ENCODE measurements at places on chromosomes 7 and 10.

DNA sequence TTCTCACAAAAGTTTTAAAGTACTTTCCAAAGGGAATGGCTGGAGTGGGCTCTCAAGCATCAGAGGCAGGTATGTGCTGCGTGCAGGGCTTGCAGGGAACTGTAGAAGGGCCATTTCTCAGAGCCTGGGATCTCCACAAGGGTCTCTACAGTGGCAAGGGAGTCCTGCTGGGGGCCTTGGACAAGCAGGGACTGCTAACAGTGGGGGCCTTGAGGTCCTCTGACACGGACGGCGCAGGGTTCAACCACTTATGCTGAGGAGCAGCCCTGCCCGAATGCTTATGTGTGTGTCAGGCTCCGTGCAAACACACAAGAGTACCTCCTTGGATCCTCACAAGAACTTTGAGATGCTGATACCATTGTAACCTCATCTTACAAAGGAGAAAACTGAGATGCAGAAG is 342.1 kb upstream of the COBL start:
- H3K4me3 ChIP-seq, result no peak overlapping the region
- DNase-seq, result no peak
- no peaks in the 10 kb centered on the region for H3K4me1 ChIP-seq
- H3K36me3 ChIP-seq, result no peaks in the 10 kb centered on the region
- no peak overlapping the region for H3K27ac ChIP-seq

DNA sequence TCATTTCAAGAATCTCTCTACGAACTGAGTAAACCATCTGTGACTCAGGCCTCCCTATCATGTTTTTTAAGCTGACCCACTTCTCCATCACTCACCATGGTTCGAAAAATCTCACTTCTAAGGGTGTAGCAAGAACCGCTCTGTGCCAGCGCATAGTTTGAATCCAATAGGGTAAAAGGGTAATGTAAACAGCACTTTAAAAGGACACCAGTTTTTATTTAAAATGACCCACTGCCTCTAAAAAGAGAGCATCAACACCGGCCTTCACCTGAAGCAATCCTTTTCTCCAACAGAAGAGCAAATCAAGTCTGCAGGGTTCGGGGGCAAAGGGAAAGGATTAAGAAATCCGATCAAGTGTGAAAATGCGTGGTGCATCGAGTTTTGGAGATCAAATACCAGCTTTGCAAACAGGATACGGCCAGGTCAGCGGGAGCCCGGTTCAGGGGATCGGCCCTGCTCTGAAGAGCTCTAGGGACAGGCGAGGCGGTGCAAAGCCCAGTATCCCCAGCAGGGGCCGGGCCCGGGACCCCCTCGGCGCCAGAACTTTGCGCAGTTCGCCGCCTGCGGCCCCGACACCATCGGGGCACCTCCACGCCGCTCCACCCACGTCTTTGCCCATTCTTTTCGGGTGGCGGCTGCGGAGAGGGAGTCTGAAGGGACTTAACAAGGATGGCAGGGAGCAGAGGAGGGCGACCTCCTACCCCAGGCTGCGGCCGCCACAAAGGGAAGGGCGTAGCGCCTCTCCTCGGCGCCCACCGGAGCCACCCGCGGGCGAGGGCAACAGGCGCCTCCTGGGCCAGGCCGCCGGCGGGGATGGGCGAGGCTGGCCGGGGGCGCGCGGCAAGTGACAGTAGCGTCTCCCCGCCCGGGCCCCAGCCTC is 842 bp downstream of the NMT2 start:
- peak; percentile 74 for DNase-seq
- H3K27ac ChIP-seq, result peak overlapping the region; percentile 76
- H3K4me1 ChIP-seq, result peaks cover 16% of the 10 kb centered on the region
- H3K27me3 ChIP-seq, result no peaks in the 10 kb centered on the region
- no peaks in the 10 kb centered on the region for H3K36me3 ChIP-seq

DNA sequence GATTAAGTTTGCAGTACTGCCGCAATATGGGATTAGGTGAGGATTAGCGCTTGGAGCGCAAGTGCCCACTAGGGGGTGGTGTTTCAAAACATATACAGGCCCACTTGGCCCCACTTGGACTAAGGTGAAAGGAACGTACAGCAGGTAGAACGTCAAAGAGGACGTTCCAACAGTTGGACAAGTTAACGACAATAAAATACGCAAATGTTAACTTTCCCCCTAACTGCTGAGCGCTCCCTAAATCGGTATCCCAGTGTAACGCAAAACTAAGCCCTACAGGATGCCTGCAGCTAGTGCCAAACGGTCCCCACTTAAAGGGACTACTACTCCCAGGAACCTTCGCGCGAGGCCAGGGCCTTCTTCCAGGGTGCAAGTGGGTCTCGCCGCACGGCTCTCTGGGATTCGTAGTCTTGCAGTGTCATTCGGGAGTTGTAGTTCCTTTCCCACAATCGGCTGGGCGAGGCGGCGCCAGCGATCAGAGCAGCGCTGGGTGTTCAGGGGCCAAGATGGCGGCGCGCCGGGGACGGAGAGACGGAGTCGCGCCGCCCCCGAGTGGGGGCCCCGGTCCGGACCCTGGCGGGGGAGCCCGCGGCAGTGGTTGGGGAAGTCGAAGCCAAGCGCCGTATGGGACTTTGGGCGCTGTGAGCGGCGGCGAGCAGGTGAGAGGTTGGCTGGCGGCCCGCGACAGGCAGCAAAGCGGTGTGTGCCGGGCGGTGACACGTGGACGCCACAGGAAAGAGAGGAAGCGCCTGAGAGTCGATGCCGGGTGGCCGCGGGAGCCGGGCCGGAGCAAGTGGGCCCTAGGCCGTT is at the start of gene PPRC1:
Gene PPRC1 (plus strand): TSS at position 478 of the 810 bp plus-strand sequence. CDS start 29 bp downstream, at position 507.
- H3K27ac ChIP-seq, result peak within 1 kb of the TSS; percentile 89
- H3K27me3 ChIP-seq, result no peaks in the 10 kb centered on the region
- H3K4me1 ChIP-seq, result peaks cover 25% of the 10 kb centered on the region
- DNase-seq, result peak; percentile 100
- peak within 1 kb of the TSS; percentile 92 for H3K4me3 ChIP-seq

DNA sequence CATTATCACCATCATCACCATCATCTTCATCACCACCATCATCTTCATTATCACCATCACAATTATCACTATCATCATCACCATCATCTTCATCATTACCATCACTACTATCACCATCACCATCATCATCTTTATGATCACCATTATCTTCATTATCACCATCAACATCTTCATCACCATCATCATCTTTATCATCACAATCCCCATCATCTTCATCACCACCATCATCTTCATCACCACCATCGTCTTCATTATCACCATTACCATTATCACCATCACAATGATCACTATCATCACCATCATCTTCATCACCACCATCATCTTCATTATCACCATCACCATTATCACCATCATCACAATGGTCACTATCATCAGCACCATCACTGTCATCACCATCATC is 621.1 kb downstream of the PTPRN2 start:
- H3K27me3 ChIP-seq, result no peaks in the 10 kb centered on the region
- no peak overlapping the region for H3K4me3 ChIP-seq
- no peak for DNase-seq
- H3K27ac ChIP-seq, result no peak overlapping the region
- no peaks in the 10 kb centered on the region for H3K36me3 ChIP-seq

DNA sequence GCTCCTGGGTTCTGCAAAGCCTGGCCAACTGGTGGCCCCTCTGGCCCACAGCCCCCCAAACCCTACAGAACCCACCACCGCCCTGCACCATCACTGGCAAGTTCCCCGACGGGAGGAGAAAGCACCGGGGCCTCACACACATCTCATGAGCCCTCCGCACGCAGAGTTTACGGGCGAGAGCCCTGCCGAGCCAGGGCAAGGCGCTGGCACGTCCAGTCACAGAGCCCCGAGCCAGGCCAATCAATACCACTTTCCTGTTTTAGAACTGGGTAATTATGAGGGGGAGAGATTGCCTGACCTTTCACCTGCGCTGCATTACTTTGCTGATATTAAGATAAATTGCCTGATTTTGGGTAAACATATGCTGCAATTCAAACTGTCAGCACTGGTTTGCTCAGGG is 113.3 kb downstream of the EBF3 start:
- no peaks in the 10 kb centered on the region for H3K27me3 ChIP-seq
- no peaks in the 10 kb centered on the region for H3K36me3 ChIP-seq
- no peak overlapping the region for H3K27ac ChIP-seq
- H3K4me3 ChIP-seq, result no peak overlapping the region
- H3K4me1 ChIP-seq, result no peaks in the 10 kb centered on the region
- no peak for DNase-seq

DNA sequence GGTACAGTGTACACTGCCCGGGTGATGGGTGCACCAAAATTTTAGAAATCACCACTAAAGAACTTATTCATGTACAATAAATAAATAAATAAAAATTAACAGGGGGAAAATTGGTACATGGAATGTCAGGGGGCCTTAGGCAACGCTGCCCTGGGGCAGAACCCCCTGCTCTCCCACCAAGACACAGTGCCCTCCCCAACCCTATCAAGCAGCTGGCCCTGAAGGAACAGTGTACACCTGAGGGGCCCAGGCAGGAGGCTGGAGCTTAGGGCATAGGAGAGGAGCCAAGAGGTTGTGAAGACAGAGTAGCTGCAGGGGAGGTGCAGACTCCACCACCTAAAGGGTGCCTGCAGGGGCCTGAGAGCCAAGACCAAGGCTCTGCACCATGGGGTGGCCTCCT is 128.8 kb downstream of the BMS1 start:
- H3K4me3 ChIP-seq, result no peak overlapping the region
- H3K36me3 ChIP-seq, result no peaks in the 10 kb centered on the region
- H3K27ac ChIP-seq, result no peak overlapping the region
- no peaks in the 10 kb centered on the region for H3K27me3 ChIP-seq
- no peak for DNase-seq
- no peaks in the 10 kb centered on the region for H3K4me1 ChIP-seq

GRCh38 chr7:49520951-49521350 is 252.5 kb upstream of the VWC2 start:
- H3K4me3 ChIP-seq, result no peak overlapping the region
- no peaks in the 10 kb centered on the region for H3K36me3 ChIP-seq
- no peaks in the 10 kb centered on the region for H3K4me1 ChIP-seq
- H3K27ac ChIP-seq, result no peak overlapping the region
- no peak for DNase-seq

GRCh38 chr7:30159698-30160143 is 24.9 kb downstream of the MTURN start:
- H3K4me3 ChIP-seq, result no peak overlapping the region
- H3K27ac ChIP-seq, result no peak overlapping the region
- DNase-seq, result peak; percentile 62
- no peaks in the 10 kb centered on the region for H3K36me3 ChIP-seq

GRCh38 chr10:132727411-132727810 is 58.5 kb downstream of the NKX6-2 start:
- H3K36me3 ChIP-seq, result no peaks in the 10 kb centered on the region
- no peak for DNase-seq
- H3K4me3 ChIP-seq, result no peak overlapping the region
- H3K27me3 ChIP-seq, result no peaks in the 10 kb centered on the region

DNA sequence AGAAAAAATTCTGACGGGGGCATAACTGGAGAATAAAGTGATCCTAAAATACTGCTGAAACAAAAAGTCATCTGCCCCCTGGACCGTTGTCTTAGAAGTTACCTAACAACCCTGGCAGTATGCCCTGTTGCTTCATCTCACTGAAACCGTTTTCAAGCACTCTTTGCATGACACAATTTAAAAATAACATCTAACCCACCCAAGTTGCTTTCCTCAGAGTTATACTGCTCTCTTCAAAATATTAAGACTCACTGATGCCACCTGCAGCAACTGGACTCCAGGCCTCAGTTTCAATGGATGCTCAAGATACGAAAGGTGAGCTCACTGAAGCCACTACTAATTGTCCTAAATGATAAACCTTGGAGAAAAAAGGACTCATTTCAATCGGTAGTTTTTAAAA is 57.4 kb downstream of the CDK6 start:
- H3K4me1 ChIP-seq, result peaks cover 12% of the 10 kb centered on the region
- DNase-seq, result peak; percentile 89
- H3K27me3 ChIP-seq, result no peaks in the 10 kb centered on the region
- H3K36me3 ChIP-seq, result peaks cover 6% of the 10 kb centered on the region
- H3K4me3 ChIP-seq, result no peak overlapping the region

- H3K4me3 ChIP-seq, result no peak overlapping the region
- H3K27ac ChIP-seq, result no peak overlapping the region
- peaks cover 12% of the 10 kb centered on the region for H3K4me1 ChIP-seq
- no peaks in the 10 kb centered on the region for H3K27me3 ChIP-seq
- peak; percentile 62 for DNase-seq
- no peaks in the 10 kb centered on the region for H3K36me3 ChIP-seq
Measured at GRCh38 chr7:11436316-11436715, 395.7 kb downstream of the THSD7A start.

DNA sequence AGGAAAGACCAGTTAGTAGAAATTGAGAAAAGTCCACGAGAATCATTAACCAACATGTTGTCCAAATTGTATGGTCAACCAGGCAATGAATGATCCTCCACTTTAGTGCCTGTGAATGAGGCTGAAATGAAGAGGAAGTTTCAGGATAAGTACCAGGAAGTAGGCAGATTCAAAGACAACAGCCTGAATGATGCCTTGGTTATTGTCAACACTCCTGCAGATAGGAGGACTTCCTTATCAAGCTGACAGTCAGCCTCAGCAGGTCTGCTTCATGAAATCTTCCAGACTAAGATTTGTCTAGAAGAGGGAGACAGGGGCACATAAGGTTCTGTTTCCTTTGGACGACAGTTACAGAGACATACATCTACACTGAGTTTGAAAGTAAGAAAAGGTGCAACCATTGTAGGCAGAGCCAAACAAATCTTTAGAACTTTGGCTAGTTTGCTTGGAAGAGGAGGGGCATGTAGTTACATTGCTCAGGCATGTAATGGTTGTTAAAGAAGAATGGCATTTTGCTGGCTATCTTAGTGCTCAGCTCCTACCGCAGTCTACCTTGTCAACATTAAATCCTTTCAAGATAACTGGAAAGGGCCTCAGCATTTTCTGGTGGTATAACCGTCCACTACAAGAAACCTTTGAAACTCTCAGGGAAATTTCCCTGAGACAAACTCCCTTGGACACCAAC is 81.4 kb downstream of the ABI1 start:
- no peaks in the 10 kb centered on the region for H3K27me3 ChIP-seq
- H3K4me1 ChIP-seq, result peaks cover 34% of the 10 kb centered on the region
- H3K36me3 ChIP-seq, result no peaks in the 10 kb centered on the region
- H3K27ac ChIP-seq, result no peak overlapping the region
- no peak overlapping the region for H3K4me3 ChIP-seq

GRCh38 chr10:129621693-129622092 is 154.7 kb downstream of the MGMT start:
- H3K36me3 ChIP-seq, result no peaks in the 10 kb centered on the region
- H3K27ac ChIP-seq, result no peak overlapping the region
- H3K27me3 ChIP-seq, result no peaks in the 10 kb centered on the region
- no peaks in the 10 kb centered on the region for H3K4me1 ChIP-seq

DNA sequence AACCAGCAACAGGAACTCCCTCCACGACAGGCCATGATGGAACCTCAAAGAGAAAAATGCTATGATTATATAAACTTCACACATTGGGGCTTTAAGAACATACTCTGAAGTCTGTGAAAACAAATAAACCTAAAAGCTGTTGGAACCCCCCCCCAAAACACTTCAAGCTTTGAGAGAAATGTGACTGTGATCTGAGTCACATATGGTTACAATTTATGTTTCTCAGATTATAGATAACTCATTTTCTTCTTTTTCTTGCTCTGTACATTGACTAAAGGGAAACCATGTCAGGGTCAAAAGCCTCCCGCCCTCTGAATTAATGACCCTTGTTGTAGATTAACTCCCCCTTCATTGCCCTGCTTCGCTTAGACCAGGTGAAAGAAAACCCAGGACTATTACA is 15.8 kb downstream of the VOPP1 start:
- H3K27ac ChIP-seq, result no peak overlapping the region
- H3K4me1 ChIP-seq, result peaks cover 17% of the 10 kb centered on the region
- no peaks in the 10 kb centered on the region for H3K36me3 ChIP-seq
- no peaks in the 10 kb centered on the region for H3K27me3 ChIP-seq
- no peak for DNase-seq

- no peak for DNase-seq
- no peaks in the 10 kb centered on the region for H3K36me3 ChIP-seq
- H3K4me3 ChIP-seq, result no peak overlapping the region
- H3K4me1 ChIP-seq, result no peaks in the 10 kb centered on the region
- H3K27me3 ChIP-seq, result no peaks in the 10 kb centered on the region
Measured at GRCh38 chr10:131816941-131817700, 83.7 kb upstream of the PPP2R2D start.

Data from GM23248 (cell line).